ENCODE measurements at places on chromosomes 11 and 22.

DNA sequence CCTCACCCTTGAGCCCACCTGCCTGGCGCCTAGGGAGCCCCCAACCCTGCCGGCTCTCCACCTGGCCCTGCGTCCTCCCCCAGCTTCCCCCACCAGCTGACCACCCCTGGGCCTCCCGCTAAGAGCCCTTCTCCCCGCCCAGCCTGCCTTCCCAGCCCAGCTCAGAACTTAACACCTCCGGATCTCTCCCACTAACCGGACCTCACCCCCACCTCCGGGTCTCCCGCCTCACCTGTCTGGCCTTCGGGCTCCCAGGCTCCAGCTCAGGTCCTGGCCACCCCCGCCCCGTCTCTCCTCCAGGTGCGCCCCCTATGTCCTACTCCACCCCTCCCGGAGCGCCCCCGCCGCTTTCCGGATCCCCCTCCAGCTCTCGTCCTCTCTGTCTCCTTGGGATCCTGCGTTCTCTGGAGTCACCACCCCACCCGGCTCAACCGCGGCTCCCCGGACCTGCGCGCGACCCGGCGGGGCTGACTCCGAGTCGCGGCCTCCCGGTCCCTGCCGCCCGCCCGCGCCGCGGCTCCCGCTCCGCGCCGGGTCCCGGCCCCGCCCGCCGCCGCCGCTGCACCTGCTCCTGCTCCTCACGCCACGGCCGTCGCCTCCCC, at the start of gene KCNJ11:
TSS of gene KCNJ11 (minus strand) at position 51 of the 602 bp plus-strand sequence. CDS start 568 bp downstream, outside the sequence.
- no peak for DNase-seq

GRCh38 chr11:13318498-13319295, 41.1 kb downstream of the BMAL1 start:
- no peak for DNase-seq

GRCh38 chr11:68120273-68121066, 718 bp downstream of the CHKA start:
- DNase-seq = no peak

DNA sequence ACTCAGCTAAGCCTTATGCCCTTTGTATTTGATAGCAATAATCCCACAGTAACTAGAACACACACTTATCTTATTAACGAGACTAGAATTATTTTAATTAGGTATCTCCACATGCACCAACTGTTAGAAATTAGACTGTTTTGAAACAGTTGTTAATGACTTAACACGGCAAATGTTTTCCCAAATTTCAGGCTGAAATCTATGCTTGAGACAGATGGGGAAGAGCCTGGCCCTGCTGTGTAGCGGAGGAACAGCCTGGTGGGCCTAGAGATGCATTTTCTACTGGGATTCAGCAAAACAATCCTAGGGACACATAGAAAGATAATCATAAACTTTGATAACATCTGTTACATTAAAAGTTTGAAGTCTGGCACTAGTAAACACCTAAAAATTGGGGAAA, 273.4 kb downstream of the TTC28 start:
- DNase-seq = no peak
